ENCODE measurements at places on chromosomes 2 and 18.

DNA sequence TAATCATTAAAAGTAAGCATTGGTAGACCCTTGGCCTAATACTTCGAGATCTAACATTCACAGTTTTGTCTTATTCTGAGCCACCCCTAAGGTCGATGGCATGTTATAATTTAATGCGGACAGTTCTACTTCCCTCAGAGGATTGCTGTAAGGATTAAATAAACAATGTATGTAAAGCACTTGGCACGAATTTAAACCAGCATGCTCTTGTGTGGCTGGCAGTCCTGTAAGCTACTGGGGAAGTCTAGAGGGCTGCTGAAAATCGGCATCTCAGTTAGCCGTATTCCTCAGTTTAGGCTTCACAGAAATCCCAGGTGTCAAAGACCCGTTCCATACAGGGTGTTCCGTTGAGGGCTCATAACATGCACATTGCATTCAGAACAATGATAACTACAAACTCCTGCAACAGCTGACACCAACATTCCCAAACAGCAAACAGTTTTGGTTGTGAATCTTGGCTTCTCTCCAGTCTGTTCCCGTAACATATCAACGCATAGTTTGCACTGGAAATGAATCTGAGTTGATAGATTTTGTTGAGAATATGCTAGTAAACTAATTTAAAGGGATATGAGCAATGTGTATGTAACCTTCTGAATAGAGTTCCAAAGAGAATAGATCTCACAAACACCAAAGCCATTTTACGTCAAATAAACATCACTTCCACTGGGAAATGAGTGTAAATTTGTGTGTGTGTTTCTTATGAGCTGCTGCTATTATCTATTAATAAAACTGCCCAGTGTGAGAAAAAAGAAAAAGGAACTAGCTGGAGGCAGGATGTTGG lies 52.2 kb upstream of the ACKR3 start:
- no peak for DNase-seq

DNA sequence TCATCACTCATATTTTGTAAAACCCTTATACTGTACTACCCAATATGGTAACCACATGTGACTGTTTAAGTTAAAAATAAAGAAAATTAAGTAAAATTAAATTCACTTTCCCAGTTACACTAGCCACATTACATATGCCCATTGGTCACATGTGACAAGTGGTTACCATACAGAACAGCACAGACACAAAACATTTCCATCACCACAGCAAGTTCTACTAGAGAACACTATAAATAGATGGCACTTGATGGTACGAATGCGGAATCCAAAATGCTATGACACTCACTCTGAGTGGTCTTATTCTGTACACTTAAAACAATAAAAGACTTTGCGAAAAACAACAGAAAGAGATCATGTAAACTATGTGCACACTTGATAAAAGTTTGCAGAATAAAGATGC lies 202.2 kb downstream of the PDE1A start:
- no peak for DNase-seq

GRCh38 chr2:69062307-69062962 lies 49.5 kb downstream of the ANTXR1 start:
- DNase-seq: peak; percentile 39

DNA sequence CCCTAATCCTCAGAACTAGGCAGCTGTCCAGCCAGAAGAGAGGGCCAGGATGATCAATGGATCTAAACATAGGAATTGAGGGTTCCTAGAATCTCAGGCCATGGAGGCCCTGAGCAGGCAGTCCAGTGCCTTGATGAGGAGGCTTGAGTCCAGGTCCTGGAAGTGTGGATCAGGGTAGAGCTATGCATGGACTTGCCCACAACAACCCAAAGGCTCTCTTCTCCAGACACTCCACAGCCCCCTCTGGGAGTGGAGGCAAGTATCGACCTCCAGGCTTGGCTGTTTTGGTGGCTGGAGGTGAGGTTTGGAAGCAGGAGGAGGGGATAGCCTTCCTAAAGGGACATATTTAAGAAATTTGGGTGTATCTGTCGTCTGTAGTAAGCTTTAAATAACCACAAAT lies 45.7 kb downstream of the NAPG start:
- DNase-seq: no peak

GRCh38 chr2:74010087-74010541 lies 25.4 kb downstream of the TET3 start:
- peak; percentile 83 for DNase-seq

All from PC-3 (cell line).